Activated naive CD4-positive, alpha-beta T cell treated with anti-CD3 and anti-CD28 coated beads, Interleukin-2, amount 50 U/mL, for 72 hours (primary cell): ENCODE measurements at places on chromosomes 11 and 22.

DNA sequence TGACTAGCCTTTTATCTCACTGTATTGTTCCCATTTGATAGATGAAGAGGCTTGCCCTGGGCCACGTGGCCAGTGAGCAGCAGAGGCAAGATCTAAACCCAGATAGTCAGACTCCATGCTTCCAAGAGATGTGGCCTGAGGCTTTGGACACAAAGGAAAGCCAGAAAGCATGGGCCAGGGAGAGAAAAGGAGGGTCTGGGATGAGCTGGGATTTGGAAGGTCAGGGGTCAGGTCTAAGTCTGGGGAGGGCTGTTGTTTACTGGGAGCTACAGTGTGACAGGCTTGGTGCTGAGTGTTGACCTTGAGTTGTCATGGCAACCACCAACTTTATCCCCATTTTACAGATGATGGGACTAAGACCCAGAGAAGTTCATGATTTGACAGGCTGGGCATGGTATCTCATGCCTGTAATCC is 2.1 kb downstream of the SLC35E4 start:
- DNase-seq = no peak

- DNase-seq = no peak
These were observed 6.6 kb upstream of the KRTAP5-6 start for GRCh38 chr11:1690167-1691025.

- DNase-seq = no peak
These were observed 18.1 kb downstream of the MMP10 start for GRCh38 chr11:102762361-102762767.

- DNase-seq = no peak
These were observed 42.7 kb downstream of the OR5B17 start for GRCh38 chr11:58316142-58316541.

GRCh38 chr22:44450503-44450902 is 47.5 kb downstream of the RTL6 start:
- DNase-seq = peak; percentile 49

- no peak for DNase-seq
These were observed 126.6 kb downstream of the BCR start for GRCh38 chr22:23306926-23307325.

GRCh38 chr22:50326225-50326955 is 422 bp downstream of the DENND6B start:
- DNase-seq = no peak

- no peak for DNase-seq
These were observed 36.4 kb downstream of the PACSIN2 start for GRCh38 chr22:42978453-42979103.

DNA sequence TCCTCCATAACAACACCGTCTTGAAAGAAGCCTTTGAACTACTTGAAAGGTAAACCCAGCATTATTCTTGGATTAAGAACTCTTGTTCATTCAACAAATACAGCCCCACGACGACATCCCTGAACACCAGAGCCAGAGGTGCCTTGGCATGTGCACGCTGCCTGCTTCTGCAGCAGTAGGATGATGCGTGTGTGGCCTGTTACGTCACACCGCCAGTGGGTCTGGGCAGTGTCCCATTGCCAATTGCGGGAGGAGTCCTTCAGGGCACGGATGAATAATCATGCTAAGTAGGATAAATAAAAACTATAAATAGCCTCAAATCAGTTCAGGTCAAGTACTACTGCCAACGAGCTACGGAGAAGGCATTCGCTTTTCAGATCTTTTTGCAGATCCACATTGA is 380.5 kb downstream of the SHANK2 start:
- DNase-seq = no peak

DNA sequence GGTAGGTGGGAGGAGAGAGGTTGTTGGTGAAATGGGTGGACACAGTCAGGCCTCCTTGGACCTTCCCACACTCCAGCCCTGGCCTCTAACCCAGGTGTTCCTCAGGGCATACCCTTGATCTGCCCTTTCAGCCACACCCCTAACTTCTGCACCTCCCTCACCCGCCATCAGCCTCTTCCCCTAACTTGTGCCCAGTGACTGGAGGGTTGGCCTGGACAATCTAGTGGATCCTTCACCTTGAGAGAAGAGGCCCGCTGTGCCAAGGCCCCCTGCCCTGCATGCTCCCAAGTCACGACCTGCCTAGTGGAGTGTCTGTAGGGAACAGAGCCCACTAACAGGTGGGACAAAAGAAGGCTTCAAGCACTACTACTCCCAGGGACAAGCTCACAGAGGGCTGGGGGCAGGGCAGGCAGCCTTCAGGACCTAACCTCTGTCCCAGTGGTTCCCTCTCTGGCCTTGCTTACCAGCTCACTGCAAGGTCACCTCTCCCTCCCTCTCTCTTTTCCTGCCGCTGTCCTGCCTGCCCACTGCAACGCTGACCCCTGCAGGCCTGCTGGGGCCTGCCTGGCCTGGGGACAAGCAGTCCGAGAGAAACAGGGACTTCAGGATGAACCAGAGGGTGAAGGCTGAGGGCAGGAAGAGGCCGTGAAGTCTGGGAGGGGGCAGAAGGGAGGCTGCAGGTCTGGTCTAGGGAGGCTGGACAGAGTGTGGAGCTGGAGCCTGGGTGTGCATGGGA is 3.3 kb downstream of the SYT7 start:
- DNase-seq = no peak

DNA sequence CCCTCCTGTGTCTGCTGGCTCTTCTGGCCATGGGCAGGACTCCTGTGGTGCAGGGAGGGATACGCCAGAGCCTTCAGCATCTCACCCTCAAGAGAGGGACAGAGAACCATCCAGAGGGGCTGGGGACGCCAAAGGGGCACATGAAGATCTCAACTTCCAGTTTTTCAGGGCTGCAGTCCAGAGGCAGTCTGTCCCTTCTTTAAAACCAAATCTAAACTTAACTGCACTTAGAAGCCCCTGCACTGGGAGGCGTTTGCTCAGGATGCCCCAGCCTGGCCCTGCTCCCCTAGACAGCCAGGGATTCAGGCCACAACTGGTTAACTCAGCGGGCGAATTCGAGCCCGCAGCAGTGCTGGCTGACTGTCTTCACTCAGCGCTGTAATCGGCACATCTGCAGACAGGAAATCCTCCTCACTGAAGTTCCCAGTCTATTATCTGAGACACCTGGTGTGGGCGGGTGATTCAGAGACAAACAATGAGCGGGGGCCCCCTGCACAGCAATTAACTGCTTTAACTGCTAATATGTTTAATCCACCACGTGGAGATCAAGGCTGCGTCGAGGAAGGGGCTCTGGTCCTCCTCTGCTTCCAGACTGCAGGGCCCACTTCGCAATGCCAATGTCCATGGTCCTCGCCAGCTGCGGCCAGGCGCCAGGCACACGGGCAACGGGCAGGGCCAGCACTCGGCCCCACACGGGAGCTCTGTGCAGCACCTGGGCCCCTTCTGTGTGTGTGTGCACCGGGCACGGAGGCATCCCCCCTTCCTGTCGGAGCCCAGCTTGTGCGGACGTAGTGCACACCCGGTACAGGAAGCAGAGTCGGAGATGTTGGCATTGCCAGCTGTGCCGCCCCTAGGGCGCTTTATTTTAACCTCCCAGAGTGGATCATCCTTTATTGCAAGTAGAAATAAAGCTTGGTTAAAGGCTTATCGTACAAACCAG is 36.9 kb upstream of the GNB1L start:
- DNase-seq = peak; percentile 76

DNA sequence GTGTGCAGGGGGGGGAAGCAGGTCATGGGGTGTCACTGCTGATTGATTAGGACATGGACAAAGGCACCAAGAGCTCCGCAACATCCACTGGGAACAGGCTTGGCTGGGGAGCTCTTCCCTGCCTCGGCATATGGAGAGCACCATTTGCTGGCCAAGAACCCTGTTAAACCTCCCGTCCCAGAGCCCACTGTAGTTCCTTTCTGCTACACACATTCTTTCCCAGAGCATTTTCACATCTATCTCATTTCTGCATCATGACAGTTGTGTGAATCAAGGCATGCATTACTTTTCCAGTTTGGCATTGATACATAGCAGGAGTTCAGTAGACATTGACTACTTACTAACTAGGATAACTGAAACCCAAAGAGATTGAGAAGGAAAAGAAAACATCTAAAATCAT is 333.4 kb upstream of the B3GAT1 start:
- DNase-seq = no peak

GRCh38 chr11:87022738-87023137 is 15.0 kb upstream of the TMEM135 start:
- DNase-seq = no peak

DNA sequence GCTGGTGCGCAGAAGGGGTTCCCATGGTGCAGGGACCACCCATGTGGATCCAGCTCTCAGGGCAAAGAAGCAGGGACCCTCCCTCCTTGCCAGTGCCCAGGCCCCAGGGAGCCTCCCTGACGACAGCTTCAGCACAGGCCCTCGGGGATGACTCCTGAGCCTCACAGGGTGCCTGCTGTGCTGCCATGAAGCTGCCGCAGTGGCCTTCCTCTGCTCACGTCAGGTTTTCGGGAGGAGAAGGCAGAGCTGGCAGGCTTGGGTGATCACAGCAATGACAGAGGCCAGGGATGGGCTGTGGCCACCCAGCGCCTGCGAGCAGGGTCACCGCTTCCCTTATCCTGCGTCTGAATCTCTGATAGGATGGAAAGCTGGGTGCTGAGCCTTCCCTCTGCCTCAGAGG is 276.2 kb downstream of the BRD1 start:
- no peak for DNase-seq

DNA sequence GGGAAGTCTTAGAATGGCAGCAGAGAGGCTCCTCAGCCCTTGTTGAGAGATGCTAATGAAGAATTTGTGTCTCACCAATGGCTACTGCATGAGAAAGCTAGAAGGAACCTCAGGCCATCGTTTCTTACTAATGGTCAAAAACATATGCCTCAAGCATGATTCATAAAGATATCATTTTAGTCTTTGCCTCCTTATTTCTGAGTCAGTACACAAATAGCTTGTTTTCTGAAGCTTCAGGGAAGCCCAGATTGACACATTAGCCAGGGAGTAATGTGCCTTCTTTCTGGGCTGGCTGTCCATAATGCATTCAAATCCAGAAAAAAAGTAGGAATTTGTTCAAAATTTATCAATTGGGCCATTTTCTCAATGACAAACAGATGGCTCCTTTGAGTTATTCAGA is 169.4 kb upstream of the ZBED5 start:
- no peak for DNase-seq

GRCh38 chr11:75077316-75077715 is 19.4 kb downstream of the OR2AT4 start:
- no peak for DNase-seq

- no peak for DNase-seq
These were observed 974 bp downstream of the DGCR8 start for GRCh38 chr22:20080776-20081654.

- DNase-seq = peak; percentile 20
These were observed 30.9 kb downstream of the IGLL1 start for GRCh38 chr22:23549198-23549595.

DNA sequence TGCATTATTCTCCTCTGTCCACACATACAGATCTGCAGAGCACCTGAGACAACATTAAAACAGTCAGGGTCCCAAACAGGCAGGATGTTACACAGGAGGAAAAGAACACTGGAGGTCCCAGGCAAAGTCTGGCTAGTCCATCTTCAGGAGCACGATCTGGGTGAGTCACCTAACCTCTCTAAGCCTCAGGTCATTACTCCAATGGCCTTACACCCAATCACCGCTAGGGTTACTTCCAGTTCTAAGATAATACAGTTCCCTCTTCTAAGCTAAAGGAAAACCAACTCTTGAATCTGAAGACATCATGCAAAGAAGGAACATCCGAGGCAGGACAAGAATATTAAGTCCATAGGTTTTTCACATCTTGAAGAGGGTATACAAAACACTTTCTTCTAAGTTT is 24.5 kb downstream of the ASCC2 start:
- DNase-seq = no peak

DNA sequence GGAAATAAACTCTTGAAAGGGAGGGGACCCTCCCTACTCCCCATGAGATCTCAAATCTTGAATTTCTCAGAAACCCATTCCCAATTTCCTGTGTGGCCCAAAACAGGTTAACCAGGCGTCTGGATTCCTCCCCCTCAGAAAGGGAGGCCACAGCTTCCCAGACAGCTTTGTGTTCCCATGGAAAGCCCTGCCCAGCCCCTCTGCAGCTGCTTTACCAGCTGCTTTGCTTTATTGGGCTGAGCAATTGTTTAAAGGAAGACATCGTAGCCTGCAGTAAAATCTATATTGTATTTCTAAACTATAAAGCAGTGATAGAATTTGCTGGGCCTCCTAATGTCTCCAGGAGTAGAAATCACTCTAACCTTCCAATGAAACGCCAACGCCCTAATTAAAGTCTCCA is 97.4 kb downstream of the CHST1 start:
- DNase-seq = no peak

- no peak for DNase-seq
These were observed 72.1 kb downstream of the RNF169 start for GRCh38 chr11:74820763-74821162.

GRCh38 chr11:33906484-33907186 is 14.8 kb upstream of the LMO2 start:
- no peak for DNase-seq

DNA sequence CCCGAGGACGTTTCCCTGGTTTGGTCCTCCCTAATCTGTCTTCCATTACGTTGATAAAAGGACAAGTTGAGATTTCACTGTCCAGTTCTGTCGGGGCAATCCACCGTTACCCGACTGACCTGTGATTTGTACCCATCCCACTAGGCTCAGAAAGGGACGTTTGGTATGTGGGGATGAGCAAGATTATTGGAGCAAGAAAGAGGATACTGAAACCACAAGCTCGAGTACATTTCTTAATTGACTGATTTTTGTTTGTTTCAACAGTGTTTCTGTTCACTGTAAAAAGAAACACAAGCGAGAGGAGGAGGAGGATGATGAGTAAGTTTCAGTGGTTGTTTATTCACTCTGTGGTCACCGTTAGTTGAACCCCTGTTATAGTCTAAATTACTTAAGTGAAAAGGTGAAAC is 969 bp downstream of the CCDC117 start:
- no peak for DNase-seq

- no peak for DNase-seq
These were observed 72.1 kb downstream of the BRD1 start for GRCh38 chr22:49755631-49756001.

DNA sequence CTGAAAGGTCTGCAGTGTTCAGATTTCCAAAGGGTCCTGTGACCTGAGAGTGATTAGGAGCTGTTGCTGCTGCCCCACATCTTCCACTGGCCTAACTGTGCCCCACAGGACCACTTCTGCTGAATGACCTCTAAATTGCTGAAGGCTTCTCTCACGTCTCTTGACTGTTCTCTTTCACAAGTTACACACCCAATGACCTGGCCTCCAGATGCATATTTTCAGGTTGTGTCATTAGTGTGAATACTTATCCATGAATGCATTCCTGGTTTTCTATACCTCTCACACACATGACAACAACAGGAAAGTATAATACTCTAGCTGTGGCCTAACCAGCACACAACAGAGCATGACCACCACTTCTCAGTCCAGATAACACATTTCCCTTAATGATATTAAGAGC is 15.4 kb downstream of the PRR14L start:
- no peak for DNase-seq

DNA sequence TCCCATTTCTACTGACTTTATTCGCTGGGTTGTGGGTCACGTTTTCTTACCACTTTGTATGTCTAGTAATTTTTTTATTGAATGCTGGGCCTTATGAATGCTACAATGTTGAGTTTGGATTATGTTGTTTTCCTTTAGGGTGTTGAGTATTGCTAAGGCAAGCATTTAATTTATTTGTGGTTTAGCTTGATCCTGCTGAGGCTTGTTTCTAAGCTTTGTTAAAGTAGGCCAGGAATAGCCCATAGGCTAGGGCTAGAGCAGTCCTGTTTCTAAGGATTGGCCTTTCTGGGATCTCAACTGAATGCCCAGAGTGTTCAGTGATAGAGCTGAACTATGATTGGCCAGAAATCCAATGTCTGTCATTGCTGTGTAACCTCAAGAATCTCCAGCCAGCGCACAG is 56.1 kb upstream of the LDLRAD3 start:
- no peak for DNase-seq

- DNase-seq = no peak
These were observed 27.0 kb upstream of the POU2AF1 start for GRCh38 chr11:111406091-111406490.
